ENCODE measurements at places on chromosomes 1 and 21.

GRCh38 chr1:183567584-183567983, 22.7 kb downstream of the NCF2 start:
- no peak for DNase-seq

GRCh38 chr1:91311672-91312071, 93.0 kb downstream of the HFM1 start:
- DNase-seq, result no peak

- DNase-seq, result peak; percentile 58
Observed at GRCh38 chr21:28375708-28376385, 616.8 kb downstream of the LTN1 start.

DNA sequence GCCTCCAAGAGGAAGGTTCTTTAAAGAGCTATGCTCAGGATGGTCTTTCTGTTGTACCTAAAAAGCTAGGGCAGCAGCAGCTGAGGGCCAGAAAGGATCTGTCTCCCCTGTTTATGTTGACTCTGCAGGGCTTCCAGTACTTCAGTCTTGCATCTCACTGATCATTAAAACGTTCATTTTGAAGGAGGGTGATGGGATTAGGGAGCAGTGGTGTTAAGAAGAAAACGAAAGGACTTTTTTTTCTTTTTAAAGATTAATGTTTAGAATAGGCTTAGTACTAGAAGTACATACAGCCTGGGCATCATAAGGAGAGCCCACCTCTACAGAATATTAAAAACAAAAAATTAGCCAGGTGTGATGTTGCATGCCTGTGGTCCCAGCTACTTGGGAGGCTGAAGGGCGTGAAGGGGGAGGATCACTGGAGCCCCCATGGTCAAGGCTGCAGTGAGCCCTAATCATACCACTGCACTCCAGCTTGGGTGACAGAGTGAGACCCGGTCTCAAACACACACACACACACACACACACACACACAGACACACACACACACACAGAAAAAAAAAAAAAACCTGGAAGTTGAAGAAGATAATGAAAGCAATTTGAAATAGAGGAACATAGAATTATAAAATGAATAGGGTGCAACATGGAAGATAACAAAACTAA, 2.9 kb downstream of the CR1L start:
- no peak for DNase-seq

- DNase-seq, result no peak
Observed at GRCh38 chr1:95467036-95467435, 233.0 kb downstream of the RWDD3 start.

DNA sequence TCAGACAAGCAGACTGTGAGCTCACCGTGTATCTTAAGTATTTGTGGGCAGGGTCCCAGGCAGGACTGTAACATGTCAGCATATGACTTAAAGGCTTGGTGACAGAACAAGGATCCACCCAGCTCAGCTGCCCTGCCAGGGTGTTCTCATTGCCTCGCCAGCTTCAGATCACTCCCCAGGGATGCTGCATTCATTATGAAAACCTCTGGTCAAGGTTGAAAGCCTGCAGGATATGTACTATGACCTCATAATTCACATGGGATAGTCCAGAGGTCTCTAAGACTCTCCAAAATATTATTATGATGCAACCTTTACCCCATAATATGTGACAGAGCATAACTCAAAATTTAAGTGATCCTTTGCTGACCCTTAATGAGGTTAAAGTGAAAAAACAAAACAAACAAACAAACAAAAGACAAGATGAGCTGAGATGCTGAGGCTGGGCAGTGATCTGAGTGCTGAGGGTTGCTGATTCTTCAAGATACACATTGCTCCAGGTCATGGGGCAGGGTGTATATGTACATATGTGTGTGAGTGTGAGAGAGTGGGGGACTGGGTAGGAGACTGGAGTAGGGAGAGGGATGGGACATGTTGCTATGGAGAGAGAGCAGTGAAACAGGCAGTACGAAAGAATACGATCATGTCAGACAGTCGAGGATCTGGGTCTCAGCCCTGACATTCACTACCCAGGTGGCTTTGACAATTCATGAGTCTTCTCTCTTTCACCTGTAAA, 98.8 kb upstream of the DUSP10 start:
- DNase-seq, result no peak
